ENCODE measurements at places on chromosomes 11 and 22.
A peak's percentile ranks its signal among the peaks of the same experiment; 100 is the strongest.

- DNase-seq, result peak; percentile 22
Measured at GRCh38 chr22:25110846-25111578, 88.6 kb upstream of the CRYBB3 start.

GRCh38 chr11:113161711-113162591 is 152.4 kb upstream of the TTC12 start:
- DNase-seq, result no peak

- DNase-seq, result no peak
Measured at GRCh38 chr22:29117799-29118477, 45.1 kb downstream of the KREMEN1 start.

- no peak for DNase-seq
Measured at GRCh38 chr11:69212798-69213110, 57.0 kb downstream of the SMIM38 start.

GRCh38 chr11:36460220-36460619 is 49.9 kb downstream of the TRAF6 start:
- no peak for DNase-seq

DNA sequence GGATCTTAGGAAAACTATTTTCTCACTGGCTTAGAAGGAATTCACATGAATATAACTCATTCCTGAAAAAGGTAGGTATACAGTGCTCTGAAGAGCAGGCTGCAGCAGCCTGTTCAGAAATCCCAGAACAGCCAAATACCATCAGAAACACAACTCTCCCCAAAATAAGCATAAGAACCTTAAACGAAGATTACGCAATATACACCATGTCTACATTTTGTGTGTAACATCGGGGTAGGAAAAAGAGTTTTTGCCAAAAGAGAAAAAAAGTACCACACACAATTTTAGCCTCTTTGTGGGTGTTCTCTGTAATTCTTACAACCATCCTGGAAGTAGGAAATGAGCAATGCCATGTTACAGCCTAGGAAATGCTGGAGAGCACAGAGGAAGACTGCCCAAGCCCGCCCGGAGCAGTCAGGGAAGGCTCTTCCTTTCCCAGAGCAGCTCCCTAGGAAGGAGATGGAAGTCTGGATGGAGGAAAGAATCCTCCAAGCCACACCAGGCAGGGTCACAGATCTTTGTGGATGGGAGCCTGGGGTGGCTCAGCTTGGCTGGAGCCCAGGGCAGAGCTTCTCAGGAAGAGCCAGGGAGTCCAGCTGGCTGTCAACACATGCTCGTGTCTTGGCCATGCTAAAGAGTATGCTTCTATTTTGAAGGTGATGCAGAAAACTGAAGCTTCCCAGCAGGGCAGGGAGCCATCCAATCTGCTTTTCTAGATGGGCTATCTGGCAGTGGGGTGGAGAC is 49.7 kb upstream of the ARFGAP3 start:
- DNase-seq, result no peak

DNA sequence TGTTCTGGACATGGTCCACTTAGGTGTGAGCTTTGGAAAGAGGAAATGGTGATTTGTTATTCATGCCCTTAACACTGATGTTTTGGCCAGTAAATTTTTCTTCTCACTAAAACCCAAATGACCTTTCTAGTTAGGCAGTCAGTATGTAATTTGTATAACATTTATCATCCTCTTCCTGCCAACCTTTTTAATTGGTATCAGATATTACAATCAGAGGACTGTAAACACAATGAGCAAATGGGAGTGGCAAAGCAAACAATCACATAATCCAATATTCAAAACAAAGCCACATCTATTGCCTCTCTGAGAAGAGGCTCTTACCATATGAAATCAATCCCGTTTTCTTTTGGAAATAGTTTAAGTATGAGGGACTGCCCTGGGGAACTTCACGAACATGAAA is 49.1 kb downstream of the BBOX1 start:
- DNase-seq, result no peak

DNA sequence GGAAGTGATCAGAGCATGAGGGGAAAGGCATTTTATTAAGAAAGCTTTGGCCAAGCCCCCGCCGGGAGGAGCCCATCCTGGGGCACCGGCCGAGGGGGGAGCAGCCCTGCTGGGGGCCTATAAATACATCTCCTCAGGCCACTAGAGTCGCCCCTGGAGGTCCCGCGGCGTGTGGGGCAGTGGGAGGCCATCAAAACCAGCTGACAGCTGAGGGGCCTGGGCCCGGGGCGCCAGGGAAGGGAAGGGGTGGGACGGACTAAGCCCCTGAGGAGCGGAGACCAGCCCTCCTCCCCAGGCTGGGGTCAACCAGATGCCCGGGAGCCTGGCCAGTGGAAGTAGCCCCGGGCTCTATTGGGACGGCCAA is 13.1 kb downstream of the SCARF2 start:
- no peak for DNase-seq

GRCh38 chr11:75597636-75598035 is 35.6 kb downstream of the SERPINH1 start:
- no peak for DNase-seq

DNA sequence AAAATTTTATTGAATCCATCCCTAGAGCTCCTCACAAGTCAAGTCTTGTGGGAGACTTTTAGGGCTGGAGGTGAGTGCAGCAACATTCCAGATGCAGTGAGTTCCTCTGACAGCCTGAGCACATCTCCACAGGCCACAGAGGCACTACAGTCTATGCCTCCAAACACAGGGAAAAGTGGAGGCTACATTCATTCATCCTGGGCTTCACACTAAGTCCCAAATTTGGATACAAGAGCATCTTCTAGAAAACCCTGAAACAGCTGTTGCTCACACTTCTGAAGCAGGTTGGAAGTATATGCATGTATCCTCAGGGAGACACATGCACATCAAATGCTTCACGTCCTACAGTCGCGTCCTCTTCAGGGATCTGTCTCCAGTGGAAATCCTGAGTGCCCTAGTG is 1.2 kb downstream of the CD3D start:
- DNase-seq, result no peak

- no peak for DNase-seq
Measured at GRCh38 chr11:36012979-36013378, 69.1 kb downstream of the LDLRAD3 start.

DNA sequence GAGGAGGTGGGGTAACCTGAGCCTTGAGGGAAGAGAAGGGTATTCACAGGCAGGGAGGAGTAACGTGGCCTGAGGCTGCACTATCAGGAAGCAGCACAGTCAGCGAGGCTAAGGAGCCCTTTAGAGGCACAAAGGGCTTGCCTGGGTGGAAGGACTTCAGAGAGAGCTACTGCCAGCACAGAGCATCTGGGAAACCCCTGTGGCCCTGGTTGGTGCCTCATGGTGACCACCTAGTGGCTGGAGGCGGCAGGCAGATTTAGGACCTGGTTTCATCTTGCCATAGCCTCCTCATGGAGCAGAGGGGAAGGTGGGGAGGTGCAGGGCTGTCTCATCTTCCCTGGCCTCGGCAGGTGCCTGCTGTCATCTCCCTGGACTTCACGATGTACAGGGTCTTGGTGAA is 64.5 kb downstream of the MPPED1 start:
- no peak for DNase-seq

GRCh38 chr11:21564095-21564494 is 628.8 kb upstream of the ANO5 start:
- no peak for DNase-seq

- no peak for DNase-seq
Measured at GRCh38 chr11:79050786-79051185, 390.0 kb downstream of the TENM4 start.

GRCh38 chr22:34808618-34809017 is 257.3 kb upstream of the ISX start:
- DNase-seq, result no peak

DNA sequence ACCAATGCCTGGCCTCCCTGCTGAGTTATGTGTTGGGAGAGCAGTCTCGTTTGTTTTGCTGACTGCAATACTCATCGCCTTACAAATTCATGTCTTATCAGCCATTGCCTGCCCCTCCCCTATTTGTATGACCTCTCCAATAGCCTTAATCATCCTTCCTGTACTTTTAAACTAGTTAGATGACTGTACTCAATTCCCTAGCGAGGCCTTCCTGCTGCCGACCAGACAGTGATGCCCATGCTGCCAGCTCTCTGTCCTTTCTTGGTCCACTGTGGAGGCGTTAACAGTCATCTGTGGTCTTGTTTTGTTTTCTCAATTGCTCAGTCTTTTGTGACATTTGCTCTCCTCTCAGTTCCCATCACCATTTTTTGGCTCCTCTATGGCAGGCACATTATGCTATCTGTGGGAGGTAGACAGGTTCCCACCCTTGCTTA is 20.3 kb upstream of the YPEL1 start:
- no peak for DNase-seq

DNA sequence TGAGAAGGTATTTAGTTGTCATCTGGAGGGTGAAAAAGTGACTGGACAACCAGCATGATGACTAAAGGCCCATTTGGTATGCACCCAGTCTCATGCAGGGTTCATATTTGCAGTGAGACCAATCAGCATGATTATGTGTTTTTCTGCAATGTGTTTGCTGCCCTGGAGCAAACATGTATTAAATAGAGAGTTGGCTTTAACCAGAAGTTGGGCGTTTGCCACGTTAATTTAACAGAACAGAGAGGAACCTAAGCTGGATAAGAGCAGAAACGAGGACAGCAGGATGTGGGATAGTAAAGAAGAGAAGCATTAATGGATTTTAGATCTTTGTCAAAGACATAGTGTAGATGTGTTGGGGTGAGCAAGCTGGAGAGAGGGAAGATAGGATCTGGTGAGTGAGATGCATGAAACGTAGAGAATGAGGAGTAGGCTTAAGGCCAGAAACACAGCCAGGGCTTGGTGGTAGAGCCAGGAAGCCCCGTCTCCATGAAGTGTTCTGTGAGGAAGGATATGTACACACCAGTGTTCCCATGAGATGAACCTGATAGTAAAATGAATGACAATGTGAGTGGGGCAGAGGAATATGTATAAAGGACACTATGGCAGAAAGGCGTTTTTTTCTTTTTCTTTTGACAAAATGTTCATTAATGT is 164.0 kb upstream of the PDGFD start:
- DNase-seq, result no peak

- no peak for DNase-seq
Measured at GRCh38 chr11:67562963-67563704, 20.5 kb upstream of the GSTP1 start.

DNA sequence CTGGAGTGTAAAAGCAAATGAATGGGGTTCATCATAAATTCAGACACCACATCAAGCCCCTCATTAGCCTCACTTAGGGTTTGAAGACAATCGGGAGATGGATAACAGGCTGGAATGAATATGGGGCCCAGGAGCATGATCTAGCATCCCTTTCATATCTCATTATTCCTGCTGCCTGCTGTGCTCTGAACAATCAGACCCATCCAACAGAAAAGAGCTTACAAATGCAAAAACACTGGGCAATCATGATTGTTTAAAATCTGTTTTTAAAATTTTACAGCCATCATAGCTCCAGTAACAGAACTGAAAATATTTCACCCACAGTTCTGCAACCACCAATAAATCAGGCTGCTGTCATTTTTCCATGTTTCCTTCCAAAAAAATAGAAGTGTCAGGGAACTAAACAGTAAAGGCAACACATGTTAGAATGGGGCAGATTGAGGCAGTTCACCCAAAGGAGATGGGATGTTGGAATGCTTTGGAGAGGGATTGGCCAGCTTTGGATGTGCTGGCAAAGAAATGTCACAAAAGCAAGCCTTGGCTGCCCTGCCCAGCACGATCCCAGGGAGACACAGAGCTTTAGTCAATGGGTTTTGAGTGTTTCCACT is 47.8 kb upstream of the BMAL1 start:
- no peak for DNase-seq

DNA sequence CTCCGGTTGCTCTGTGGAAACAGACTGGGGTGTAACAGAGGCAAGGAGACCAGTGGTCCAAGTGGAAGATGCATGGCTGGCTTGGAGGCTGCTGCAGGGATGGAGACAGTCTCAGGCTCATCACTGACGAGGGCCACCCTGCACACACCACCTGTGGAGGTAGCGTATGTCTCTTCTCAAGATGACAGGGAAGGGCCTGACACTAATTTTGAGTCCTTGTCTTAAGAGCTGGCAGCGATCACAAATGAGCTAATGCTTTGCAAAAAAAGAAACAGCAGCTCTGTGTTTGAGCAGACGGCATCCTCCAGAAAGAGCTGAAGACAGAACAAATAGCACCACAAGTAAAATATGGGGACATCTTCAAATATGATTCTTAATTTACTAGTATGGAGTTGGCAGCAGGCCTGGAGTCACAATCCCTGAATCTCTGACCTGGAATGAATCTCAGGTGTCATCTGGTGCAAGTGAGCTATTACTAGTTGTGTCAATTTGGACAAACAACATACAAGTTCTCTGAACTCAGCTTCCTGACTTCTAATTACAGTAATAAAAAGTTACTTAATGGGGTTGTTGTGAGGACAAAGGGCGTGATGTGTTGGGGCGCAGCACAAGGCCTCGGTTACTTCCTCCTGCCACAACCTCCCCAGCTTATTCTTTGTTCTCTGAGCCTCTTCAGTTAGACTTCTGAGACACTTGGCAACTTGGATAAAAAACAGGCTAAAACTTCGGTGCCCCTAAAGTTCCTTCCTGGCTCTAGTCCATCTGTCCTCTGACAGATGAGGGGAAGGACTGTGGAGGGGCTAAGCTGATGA is 95.2 kb upstream of the BID start:
- DNase-seq, result no peak

DNA sequence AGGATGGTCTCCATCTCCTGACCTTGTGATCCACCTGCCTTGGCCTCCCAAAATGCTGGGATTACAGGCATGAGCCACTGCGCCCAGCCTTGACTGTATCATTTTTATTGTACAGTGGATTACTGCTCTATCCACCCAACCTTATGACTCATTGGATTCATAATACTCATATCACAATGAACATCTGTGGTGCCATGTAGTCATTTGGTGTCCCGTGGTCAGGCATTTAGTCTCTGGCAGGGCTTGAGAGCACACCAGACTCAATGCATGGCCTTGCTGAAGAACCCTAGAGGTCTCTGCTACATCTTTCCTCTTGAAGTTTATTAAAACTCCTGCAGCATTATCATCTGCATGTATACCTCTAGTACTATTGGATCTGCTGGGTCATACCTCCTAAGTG is 98.0 kb upstream of the LDLRAD3 start:
- no peak for DNase-seq

DNA sequence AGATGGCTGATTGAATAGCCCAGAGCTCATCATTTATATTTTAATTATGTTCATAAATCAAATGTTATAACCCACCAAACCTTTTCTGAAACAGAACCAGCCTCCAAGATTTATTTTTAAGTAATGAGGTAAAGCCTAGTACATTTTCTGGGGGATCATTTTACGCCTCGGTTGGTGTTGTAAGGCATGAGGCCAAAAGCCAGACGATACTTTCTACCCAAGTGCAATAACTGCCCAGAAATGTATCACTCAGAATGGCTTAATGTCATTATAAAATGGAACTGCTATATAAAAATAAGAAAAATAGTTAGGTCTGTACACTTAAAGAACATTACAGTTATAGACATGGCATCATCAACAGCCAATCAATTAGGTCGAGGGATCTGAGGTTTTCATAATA is 283.3 kb downstream of the CADM1 start:
- DNase-seq, result no peak

- no peak for DNase-seq
Measured at GRCh38 chr11:116930177-116930576, 92.8 kb upstream of the APOA1 start.
